ENCODE measurements at places on chromosomes 12 and 14.

- no peak for DNase-seq
Observed at GRCh38 chr14:44625098-44625497, 118.0 kb upstream of the FSCB start.

- peak; percentile 73 for DNase-seq
Observed at GRCh38 chr14:75279153-75279762, 630 bp downstream of the FOS start.

DNA sequence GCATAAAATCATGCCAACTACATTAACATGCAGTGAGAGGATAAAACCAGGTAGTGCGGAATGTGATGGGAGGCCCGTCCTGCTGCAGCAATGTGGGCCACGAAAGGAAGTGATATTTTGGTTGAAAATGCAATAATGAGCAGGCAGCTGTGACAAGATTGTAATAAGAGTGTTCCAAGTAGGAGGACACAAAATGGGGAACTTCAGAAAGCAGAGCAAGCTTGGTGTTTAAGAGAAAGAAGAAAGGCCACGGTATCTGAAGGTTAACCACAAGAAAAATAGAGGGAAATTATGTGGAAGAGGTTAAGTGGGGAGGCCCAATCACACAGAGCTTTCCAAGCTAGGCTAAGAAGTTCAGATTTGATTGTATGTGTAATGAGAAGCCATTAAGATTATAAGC, 34.3 kb downstream of the OVCH1 start:
- DNase-seq: no peak

- DNase-seq: no peak
Observed at GRCh38 chr12:7748852-7749251, 1.7 kb upstream of the CLEC4C start.

DNA sequence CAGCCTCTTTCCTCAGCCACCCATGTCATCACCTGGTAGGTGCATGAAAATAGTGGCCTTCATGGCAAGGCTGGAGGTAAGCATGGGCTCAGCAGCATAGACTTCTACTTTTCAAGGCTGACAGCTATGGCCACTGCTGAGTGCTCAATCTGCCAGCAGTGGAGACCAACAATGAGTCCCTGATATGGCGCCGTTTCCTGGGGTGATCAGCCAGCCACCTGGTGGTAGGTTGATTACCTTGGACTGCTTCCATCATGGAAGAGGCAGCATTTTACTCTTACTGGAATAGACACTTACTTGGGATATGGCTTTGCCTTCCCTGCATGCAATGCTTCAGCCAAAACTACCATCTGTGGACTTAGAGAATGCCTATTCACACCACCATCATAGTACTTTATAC, 39.5 kb upstream of the USP44 start:
- no peak for DNase-seq

DNA sequence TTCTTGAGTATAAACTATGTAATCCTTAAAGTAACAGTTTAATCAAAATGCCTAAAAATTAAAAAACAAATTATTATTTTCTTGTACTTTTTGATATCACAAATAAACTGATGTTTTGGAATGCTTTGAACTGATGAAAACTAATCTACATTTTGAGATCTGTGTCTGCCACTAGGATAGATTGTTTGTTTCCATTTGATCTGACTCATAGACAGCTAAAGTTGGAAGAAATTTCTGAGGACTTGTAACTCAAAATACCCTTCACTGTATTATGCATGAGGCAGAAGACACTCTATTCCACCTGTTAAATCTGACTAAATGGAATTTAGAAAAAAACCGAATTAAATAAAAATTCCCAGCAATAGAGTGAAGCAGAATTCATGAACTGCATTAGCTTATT, 1400.0 kb upstream of the FLRT2 start:
- no peak for DNase-seq

DNA sequence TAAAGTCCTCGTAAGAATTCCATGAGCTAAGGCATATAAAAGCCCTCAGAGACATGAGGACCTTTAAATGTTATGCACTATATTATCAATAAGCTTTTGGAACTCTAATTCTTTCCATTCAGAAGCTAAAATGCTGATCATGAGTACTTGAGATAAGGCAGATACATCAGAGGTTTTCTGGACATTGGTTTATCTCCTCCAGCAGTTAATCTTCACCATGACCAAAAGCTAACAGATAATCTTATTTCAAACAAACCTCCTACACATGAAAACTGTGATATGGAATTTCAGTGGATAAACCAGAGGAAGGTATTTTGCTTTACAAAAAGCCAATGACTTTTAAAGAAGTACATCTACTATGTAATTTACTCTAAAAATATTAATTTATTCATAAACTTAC, 97.9 kb upstream of the BBS10 start:
- DNase-seq: no peak

DNA sequence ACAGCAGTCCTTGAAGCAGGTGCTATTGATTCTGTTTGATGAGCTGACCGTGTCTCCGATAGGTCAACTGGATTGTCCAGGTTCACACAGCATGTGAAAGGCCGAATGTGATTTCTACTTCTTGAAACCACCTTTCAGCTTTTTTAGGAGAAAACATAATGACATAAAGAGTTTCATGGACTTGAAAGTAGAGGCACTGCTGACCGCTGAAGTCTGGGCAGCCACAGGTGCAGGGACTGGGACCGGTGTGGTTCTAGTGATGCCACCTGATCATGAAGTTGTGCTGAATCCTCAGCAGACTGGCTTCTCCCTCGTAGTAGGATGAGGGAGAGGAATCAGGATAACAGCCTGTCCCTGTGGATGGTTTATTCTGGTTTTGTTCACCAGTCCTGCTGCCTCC, 108.1 kb downstream of the ETV6 start:
- no peak for DNase-seq

DNA sequence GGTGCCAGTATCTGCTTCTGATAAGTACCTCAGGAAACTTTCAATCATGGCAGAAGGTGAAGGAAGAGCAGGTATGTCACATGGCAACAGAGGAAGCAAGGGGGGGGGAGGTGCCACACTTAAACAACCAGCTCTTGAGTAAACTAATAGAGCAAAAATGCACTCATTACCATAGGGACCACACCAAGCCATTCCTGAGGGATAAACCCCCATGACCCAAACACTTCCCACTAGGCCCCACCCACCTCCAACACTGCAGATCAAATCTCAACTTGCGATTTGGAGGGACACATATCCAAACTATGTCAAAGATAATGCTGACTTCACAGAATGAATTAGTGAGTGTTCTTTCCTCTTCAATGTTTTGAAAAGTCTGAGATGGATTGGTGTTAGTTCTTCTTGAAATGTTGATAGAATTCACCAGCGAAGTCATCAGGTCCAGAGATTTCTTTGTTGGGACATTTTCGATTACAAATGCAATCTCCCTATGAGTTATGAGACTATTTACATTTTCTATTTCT, 16.6 kb downstream of the TFCP2 start:
- DNase-seq: no peak

- no peak for DNase-seq
Observed at GRCh38 chr12:24537083-24537860, 411.6 kb downstream of the BCAT1 start.

DNA sequence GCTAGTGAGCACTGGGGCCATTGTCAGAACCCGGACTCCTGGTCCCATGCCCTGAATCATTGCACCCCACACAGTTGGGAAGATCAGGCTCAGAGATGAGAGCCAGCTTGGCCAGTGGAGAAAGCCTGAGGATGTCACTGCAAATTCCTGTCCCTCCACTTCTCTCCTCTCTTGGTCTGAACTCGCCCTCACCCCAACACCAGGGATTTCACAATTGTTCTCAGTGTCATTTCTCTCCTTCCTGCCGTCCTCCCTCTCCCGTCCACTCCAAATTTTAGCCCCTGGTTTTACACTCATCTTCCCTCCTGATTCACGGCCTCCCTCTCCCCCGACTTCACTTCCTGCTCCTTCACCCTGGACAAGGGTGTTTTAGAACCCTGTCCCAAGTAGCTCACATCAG, 11.1 kb downstream of the KRT75 start:
- DNase-seq: no peak

- peak; percentile 54 for DNase-seq
Observed at GRCh38 chr14:102516531-102517391, 7.2 kb upstream of the ANKRD9 start.

DNA sequence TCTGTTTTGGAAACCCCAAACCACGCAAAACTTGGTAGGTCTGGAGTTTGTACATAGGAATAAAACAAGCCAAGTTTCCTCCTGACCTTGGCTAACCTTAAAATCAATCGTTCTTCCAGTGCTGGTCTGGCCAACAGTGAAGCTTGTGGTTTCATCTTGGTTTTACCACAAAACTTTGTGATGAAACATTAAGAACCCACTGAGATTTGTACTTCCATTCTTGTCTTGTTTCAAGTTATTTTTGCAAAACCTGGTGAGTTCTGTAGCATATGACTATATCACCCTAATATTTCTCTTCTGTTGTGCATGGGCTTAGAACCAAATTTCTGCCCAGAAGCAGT, 26.4 kb downstream of the SIX1 start:
- no peak for DNase-seq

DNA sequence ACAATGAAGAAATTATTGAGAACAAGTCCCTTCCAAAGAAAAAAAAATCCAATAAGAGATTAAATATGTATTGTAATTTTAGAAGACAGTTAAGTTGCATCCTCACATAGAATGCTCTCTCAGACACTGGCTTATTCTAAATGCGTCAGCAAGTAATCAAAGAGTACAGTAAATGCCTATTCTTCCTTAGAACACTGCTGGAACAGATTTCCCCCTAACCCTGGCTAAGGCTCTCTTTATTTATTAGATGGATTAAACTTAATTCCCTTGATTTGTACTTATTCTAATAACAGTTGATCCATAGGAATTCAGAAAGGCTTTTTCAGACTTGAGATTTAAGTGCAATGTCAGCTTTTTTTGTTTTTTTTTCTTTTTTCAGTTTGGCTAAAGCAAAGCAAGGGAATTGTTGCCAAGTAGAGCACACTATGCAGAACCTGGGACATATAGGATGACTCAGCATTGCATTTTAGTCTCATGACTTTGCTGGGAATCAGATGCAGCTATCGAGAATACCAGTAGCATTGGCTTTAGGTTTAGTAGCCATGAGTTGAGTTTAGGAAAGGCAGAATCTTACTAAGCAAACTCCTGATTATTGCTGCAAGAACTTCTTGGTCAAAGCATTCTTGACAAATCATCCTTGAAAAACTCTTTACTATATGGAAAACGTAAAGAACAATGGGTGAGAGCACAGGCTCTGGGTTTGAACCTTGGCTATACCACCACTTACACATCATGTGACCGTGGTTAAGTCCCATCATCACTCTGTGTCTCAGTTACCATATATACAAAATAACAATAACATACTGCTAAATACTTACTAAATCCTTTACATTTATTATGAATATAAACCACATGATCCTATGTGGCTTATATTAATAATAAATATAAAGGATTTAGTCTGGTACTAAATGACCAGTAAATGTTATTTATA, 26.7 kb downstream of the MED21 start:
- DNase-seq: no peak

GRCh38 chr12:113702836-113703235, 231.2 kb upstream of the LHX5 start:
- no peak for DNase-seq

- DNase-seq: no peak
Observed at GRCh38 chr12:47314996-47315395, 235.2 kb upstream of the AMIGO2 start.

GRCh38 chr12:110600254-110600653, 13.7 kb upstream of the TCTN1 start:
- DNase-seq: peak; percentile 70

DNA sequence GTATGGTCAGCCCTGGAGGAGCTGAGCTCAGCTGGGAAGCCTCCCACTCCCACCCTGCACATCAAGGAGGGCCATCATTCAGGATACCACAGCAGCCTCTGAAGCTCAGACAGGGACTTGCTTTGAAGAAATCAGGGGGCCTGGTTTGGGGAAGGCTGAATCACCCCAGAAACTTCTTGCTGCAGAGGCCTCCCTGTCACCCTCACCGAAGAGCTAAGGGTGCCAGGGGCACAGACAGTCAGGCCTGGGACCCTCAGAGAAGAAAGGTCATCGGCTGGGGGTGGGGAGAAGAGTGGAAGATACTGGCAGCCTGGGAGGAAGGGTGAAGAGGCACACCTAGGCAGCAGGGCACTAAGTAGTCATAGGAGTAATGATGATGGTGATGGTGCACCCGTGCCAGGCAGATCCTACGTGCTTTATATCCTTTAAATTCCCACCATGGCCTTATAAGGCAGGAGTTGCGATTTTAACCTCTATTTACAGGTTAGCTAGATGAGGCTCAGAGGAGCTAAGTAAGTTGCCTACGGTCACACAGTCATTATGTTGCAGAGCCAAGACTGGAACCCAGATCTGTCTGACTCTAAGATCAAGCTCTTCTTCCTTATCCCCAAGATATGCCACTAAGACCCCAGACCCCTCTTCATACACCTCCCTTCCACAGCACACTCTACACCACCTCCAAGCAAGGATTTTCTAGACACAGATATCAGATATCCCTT, 28.5 kb upstream of the PNMA1 start:
- no peak for DNase-seq

DNA sequence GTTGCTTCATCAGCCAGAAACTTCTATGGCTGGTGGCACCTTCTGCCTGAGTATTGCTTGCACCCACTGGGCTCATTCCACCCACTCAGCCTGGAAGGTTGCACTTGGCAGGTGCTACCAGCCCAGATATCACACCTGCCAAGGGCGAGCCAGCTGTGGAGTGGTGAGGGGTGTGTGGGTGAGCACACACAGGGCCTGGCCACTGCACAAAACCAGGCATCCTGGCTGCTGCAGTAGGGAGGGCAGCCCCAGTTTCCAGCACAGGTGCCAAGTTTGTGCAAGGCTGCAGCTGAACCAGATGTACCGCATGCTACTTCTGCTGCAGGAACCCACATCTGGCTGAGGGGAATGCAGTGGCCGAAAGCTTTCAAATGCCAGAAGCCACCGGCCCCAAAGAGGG, 1147.8 kb downstream of the FSCB start:
- DNase-seq: no peak

DNA sequence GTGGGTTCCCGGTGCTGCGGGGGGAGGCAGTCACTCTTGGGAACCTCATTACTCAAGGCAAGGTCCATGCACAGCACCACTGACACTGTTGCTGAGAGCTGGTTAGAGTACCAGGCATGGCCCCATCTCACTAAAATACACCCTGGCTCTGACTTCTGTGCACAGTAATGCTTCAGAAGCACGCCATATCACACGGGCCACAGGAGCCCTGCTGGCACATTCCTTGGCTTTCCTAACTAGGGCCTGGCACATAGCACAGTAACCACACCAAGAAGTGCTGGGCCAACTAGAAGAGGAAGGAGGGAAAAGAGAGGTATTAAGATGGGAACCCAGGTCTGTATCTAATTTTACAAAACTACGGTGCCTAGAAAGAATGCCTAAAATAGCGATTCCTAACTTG, 13.5 kb upstream of the RAB35 start:
- no peak for DNase-seq

Measured in CD4-positive, alpha-beta T cell treated with Interleukin-21 for 1 hour (primary cell).